ENCODE measurements at places on chromosomes 3 and 15. TPM values are rescaled to one million over a fixed set of nuclear protein-coding genes. Genes with fewer than 3 reads are reported as not detected.

DNA sequence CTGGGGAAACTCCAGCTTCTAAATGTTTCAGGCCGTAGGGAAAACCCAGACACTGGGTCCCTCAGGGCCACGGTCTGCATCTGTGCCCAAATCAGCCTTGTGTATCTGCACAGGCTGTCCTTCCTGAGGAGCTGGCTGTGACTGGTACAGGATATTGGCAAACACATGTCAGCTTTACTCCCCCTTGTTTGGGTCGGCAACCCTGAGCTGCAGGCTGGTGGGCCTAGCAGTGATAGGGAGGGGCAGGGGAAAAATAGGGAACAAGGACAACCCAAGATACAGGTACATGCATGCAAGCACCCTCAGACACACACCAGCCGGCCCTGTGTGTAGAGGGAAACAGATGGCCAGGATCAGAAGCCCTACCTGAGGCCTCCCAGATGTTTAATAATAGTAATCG lies 28.7 kb upstream of the HCN4 start:
- no peaks in the 10 kb centered on the region for H3K4me1 ChIP-seq
- H3K36me3 ChIP-seq, result no peaks in the 10 kb centered on the region
- peaks cover 42% of the 10 kb centered on the region for H3K27me3 ChIP-seq

DNA sequence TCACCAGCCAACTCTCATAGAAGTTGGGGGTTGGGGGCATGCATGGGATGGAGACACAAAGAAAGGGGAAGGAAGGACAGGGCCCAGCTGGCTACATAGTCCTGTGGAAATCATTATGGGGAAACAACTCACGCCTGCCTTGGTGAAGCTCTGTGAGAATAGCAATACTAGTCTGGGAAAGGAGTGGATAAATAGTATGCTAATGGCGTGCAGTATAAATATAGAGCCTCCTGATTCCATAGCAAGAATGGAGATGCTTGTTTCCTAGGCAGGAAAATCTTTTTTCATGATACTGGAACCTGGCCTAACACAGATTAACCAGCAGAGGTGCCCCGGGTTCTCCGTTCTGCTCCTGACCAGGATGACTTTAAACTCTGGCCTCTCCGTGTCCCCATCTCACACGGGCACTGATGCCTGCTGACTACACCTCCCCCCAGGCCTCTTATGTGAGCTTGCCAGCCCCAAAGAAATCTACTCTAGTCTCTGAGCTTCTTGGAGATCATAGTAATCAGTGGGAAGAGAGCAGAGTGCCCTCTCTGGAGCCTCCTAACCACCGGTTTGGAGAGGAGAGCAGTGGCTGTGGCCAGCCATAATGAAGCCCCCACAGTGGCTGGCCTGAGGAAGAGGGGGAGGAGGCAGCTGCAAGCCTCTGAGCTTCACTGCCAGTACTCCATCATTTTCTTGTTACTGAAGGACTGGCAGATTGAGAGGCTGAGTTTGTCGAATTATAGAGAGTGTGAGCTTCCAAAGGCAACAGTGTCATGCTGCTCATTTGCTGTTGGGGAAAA lies 355.0 kb upstream of the SEMA6D start:
- DNase-seq, result no peak
- no peaks in the 10 kb centered on the region for H3K36me3 ChIP-seq
- H3K27me3 ChIP-seq, result no peaks in the 10 kb centered on the region
- no peak overlapping the region for H3K4me3 ChIP-seq

GRCh38 chr15:85878828-85879225 lies 84.1 kb upstream of the KLHL25 start:
- H3K4me1 ChIP-seq, result no peaks in the 10 kb centered on the region
- no peak overlapping the region for H3K4me3 ChIP-seq
- no peaks in the 10 kb centered on the region for H3K36me3 ChIP-seq
- H3K27ac ChIP-seq, result no peak overlapping the region

Gene PLSCR2
- total RNA-seq, result not detected

Gene MYZAP
- total RNA-seq, result not detected

DNA sequence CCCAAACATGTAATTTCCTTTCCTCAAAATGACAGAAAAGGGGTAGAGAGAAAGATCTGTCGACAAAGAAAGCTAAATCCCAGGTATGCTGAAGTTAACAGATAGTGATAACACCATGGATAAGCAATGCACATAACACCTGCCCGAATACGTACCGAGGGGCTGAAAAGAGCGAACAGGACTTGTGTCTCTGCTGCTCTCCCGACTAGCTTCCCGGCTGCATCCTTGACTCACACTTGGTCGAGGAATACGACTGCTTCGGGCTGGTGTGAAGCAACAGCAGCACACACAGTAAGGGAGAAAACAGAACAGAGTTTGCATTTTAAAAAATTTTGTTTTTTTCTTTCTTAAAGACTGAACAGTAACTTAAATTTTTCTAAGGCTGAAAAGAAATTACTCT lies 136.4 kb downstream of the CLASP2 start:
- H3K4me3 ChIP-seq, result no peak overlapping the region
- H3K27ac ChIP-seq, result no peak overlapping the region
- peaks cover 3% of the 10 kb centered on the region for H3K4me1 ChIP-seq
- H3K36me3 ChIP-seq, result peaks cover 2% of the 10 kb centered on the region
- no peak for DNase-seq
- no peaks in the 10 kb centered on the region for H3K27me3 ChIP-seq

- no peaks in the 10 kb centered on the region for H3K36me3 ChIP-seq
- no peak overlapping the region for H3K4me3 ChIP-seq
- no peaks in the 10 kb centered on the region for H3K27me3 ChIP-seq
- H3K27ac ChIP-seq, result no peak overlapping the region
- H3K4me1 ChIP-seq, result no peaks in the 10 kb centered on the region
Measured at GRCh38 chr3:104165866-104166265, 1200.8 kb upstream of the ALCAM start.
